ENCODE measurements at places on chromosomes 4 and X.

DNA sequence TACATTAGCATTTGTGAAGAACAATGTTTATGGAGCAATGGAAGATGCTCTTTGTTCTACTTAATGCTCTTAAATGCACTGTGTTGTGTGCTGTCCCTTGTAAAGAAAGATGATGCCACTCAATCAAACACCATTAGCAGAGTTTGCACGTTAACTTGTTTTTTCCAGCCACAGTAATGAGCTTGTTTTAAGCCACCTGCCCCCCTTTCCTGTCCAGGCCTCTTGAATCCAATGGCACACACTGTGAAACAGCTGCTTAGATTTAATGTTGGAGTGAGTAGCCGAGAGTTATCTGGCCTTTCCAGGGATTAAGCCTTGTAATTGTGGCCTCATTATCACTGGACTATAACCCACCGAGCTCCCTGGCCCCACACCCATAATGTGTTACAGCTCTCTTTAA lies 86.0 kb downstream of the PAK3 start:
- no peak for DNase-seq

GRCh38 chr4:16035843-16036242 lies 48.0 kb downstream of the PROM1 start:
- no peak for DNase-seq

DNA sequence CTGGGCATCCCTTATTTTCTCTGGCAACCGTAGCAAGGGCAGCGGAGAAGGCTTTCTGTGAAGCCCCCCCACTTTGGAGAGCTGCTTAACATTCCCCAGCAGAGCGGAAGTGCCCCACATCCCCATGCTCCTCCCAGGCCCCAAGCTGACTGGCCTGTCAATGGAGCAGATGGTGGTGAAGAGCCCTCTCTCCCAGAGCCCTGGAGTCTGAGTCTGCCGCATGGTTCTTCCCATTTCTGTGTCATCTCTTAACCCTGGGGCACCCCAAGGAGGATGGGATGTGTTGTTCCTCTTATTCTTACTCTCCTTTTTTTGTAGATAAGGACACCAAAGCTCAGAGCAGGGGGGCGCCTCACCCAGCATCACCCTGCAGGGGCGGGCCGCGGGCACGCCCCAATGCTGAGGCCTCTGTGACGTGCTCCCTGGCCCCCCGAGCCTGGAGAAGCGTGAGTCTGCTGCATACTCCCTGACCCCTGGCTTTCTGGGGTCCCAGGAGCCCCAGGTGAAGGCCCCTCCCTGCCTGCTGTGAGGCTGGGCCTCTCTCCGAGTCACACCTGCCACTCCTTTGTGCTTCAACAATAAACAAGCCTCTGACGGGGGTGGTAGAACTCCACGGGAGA lies 35.9 kb downstream of the ADRA2C start:
- no peak for DNase-seq

DNA sequence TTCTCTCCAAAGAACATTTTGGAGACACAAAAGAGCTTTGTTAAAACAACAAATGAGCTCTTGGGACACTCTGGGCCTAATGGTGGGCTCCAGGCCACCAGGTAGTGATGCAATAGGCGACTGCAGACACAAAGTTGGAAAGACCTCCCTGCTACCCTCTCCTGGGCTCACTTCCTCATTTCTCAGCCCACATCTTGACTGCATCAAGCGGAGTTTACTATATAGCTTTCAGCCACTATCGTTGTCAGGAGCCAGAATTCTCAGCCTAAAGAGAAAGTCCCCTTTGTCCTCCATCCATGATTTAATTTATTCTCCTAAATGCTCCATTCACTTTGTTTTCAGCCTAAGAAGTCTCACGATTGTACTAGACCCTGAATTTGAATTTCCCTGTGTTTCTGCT lies 114.9 kb downstream of the EFHC2 start:
- no peak for DNase-seq

- DNase-seq: peak; percentile 13
Measured at GRCh38 chrX:118644378-118644777, 83.0 kb upstream of the IL13RA1 start.

- DNase-seq: peak; percentile 15
Measured at GRCh38 chr4:62399242-62399641, 1199.1 kb downstream of the ADGRL3 start.

DNA sequence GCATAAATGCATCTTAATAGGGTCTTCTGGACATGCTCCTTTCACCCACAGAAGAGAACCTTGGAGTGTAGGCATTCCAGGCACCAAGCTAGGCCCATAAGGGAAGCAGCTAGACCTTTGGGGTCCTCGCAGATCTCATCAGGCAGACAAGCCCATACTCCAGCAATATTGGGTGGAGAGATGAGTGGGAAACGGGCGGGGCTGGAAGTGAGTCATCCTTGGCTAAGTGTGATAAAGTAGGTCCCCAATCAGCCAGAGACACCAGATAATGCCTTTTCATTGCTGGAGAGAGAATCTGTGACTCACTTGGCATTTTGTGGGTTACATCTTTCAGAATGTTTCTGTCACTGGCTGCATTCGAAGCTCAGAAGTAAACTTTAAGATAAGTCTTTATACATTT lies 133.3 kb upstream of the MBNL3 start:
- DNase-seq: no peak
